ENCODE measurements at places on chromosomes 6 and 20.

DNA sequence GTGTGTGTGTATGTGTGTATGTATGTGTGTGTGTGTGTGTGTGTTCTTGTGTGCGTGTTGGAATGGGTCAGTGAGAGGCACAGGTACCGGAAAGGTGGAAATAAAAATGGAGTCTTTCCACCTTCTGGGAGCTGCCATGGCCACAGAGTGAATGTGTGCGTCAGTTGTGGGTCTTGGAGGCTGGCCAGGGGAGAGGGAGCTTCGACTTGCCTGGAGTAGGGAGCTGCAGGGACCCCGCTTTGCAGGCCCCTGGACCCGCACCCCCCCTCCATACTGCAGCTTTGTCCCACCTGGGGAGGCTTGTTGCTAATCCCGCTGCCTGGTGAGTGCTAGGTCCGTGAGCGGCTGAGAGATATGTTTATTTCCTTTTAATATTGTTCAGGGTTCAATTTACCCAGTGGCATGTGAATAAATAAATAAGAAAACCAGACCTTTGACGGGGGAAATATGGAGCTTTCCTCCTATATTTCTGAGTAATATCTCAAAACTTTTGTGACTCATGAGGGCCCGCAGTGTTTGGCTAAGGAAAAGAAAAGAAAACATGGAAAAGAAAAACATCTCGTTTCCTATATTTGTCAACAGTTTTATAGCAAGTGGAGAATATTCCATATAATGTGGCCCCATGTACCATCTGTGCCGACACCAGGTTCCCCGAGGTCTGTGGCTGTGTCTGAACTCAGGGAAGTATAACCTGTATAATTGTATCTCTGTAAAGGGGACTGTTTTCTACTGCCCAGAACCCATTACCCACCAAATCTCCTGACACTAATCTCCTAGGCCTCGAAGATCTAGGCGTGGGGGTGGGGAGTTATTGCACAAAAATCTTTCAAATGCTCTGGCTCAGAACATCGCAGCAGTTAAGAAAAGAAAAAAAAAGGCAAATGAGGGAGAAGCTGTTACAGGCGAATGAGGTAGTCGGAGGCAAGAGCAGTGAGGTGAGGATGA, 24.6 kb upstream of the CCDC167 start:
- no peak for DNase-seq

DNA sequence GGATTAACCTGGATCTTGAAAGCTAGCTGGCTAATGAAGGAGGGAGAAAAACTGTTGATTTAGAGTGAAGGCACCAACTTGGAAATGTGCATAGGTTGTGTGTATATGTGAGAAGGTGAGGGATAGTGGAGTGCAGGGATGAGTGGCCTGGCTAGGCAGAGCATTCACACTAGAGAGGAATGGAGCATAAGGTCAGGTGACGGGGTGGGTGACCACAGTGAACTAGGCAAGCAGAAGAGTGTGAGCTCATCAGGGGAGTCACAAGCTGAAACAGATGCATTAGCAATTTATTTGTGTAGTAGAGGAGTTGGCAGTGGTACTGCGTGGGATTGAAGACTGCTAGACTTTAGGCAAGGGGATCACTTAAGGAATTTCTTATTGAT, 10.5 kb downstream of the ANKRD66 start:
- DNase-seq: no peak

DNA sequence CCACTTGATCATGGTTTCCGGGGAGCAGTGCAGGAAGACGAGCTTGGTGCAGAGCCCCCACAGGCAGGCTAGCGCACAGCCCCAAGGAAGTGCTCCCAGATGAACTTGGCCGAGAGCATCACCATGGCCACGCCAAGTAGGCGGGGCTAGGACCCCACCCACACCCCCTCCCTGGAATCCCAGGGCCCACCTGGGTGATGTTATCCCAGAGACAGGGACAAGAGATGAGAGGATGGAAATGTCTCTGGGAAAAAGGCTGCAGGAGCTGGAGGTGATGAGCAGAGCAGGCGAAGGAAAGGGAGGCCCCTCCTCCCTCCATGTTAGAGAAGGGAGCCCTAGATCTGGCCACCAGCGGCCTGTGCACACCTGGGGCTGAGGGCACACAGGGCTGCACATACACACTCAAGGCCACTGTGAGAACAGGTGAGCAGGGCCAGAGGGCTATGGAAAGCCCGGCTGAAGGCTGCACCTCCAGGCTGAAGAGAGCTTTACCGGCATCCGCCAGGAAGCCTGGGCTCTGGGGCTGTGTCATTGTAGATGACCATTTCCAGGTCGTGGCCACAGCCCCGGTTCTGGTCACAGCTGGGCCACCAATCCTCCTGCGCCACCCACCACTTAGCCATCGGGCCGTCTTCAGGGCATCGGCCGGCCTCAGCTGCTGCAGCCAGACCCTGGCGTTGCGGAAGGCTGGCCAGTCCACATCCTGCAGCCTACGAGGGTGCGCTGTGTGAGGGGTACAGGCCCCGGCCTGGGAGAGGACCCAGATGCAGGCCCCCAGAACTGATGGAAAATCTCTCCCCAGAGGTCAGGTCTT, 24.9 kb downstream of the NPEPL1 start:
- DNase-seq: no peak

- DNase-seq: no peak
Measured at GRCh38 chr20:13220194-13220903, 725 bp upstream of the ISM1 start.

Data from activated CD4-positive, alpha-beta T cell treated with anti-CD3 and anti-CD28 coated beads for 24 hours (primary cell).